ENCODE measurements at places on chromosomes 12 and 14. TPM values are rescaled to one million over a fixed set of nuclear protein-coding genes. Genes with fewer than 3 reads are reported as not detected.
A peak's percentile ranks its signal among the peaks of the same experiment; 100 is the strongest.

- no peaks in the 10 kb centered on the region for H3K4me1 ChIP-seq
- no peaks in the 10 kb centered on the region for H3K27me3 ChIP-seq
- no peak for DNase-seq
- no peak overlapping the region for H3K27ac ChIP-seq
- H3K4me3 ChIP-seq: no peak overlapping the region
- no peaks in the 10 kb centered on the region for H3K36me3 ChIP-seq
Observed at GRCh38 chr12:114764510-114764909, 80.5 kb upstream of the TBX3 start.

DNA sequence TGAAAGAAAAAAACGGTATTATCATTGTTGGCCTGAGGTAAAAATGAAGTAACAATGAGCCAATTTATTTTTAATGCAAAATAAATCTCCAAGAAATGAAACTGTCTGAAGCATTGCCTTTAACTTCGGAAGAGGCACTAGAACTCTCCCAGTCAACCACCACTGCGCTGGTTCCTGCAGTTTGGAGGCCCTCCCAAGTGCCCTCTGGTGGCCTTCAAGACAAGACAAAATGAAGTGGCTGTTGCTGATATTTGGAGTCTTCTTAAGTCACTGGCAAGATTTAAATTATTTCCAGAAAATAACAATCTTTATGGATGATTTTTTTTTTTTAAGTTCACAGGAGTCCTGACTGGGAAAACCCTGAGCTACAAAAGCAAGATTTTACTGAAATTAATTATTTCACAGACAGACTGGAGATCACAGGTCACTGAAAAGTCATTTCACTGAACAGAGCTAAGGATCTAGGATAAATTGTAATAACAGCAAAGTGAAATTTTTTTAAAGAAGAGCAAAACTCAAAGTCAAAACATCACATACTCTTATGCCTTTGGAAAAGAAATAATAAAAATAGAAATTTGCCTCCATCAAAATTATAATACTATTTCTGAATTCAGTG, 58.2 kb downstream of the DICER1 start:
- DNase-seq: peak; percentile 46
- H3K27me3 ChIP-seq: no peaks in the 10 kb centered on the region
- H3K4me3 ChIP-seq: no peak overlapping the region
- peaks cover 12% of the 10 kb centered on the region for H3K4me1 ChIP-seq
- no peak overlapping the region for H3K27ac ChIP-seq

- no peak overlapping the region for H3K27ac ChIP-seq
- DNase-seq: no peak
- H3K27me3 ChIP-seq: no peaks in the 10 kb centered on the region
- H3K4me3 ChIP-seq: no peak overlapping the region
- H3K4me1 ChIP-seq: peaks cover 4% of the 10 kb centered on the region
Observed at GRCh38 chr12:124520907-124521306, 46.5 kb downstream of the NCOR2 start.

- no peak overlapping the region for H3K27ac ChIP-seq
- H3K4me3 ChIP-seq: no peak overlapping the region
- H3K4me1 ChIP-seq: peaks cover 4% of the 10 kb centered on the region
- peak; percentile 39 for DNase-seq
- peaks cover 3% of the 10 kb centered on the region for H3K27me3 ChIP-seq
Observed at GRCh38 chr14:35818346-35819115, 7.6 kb upstream of the BRMS1L start.

DNA sequence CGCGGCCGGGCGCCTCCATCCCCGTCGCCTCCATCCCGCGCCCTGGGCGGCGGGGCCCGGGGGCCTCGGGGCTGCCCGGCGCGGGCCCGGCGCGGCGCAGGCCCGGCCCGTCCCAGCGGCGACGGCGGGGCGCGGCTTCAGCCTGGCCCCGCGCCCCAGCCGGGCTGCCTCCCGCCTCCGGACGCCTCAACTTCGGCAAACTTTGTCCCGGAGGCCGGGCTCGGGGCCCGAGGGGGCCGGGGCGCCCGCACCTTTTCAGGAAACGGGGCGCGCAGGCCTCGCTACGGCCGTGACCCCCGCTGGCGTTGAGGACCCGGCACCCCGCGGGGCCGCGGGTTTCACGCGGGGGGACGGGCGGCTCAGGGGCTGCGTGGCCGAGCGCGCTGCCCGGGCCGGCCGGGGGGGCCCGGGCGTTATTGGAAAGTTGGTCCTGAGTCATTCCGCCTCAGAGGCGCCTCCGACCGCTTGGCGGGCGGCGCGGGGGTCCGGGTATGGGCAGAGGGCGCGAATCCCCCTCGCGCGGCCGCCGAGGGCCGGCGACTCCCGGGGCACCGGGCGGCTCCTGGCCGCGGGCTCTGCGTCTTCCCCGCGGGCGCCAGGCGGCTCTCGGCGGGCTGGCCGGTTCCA, 575 bp downstream of the TRAF3 start:
- DNase-seq: peak; percentile 22
- H3K27ac ChIP-seq: peak overlapping the region; percentile 86
- peaks cover 58% of the 10 kb centered on the region for H3K4me1 ChIP-seq
- H3K36me3 ChIP-seq: peaks cover 17% of the 10 kb centered on the region
- no peaks in the 10 kb centered on the region for H3K27me3 ChIP-seq

DNA sequence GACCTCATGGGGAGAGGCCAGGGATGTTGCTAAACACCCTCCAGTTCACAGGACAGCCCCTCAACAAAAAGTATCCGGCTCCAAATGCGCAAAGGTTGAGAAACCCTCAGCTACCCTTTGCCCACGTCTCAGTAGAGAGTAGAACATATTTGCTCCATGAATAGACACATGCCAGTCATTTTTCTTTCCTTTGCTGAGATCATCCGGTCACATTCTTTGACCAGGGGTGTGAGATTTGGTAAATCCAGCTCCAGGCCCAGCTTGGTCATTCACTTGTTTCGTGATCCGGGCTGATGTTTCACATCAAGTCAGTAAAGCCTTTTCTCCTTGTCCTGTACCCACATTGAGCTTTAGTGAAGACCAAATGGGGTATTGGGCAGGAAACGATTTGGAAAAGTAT, 83.6 kb upstream of the LHX5 start:
- H3K36me3 ChIP-seq: no peaks in the 10 kb centered on the region
- DNase-seq: no peak
- H3K4me3 ChIP-seq: no peak overlapping the region
- no peaks in the 10 kb centered on the region for H3K4me1 ChIP-seq
- no peaks in the 10 kb centered on the region for H3K27me3 ChIP-seq

DNA sequence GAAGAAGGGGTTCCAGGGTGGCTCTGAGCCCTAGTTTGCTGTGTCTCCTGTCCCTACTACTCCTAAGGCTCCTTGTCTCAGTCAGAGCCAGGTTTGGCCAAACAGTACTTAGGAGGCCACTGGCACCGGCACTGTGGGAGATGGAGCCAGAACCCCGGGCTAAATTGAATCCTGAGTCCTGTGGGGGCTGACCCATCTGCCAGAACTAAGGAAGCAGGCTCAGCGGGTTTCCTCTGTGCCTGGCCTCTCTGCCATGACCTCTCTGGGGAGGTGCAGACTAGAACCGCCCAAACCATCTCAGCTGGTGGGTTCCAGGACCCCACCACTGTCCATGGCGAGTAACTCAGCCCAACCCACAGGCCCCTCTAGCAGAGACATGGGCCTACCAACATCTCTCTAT, 5.5 kb downstream of the ACTN1 start:
- no peak overlapping the region for H3K27ac ChIP-seq
- no peak for DNase-seq
- H3K4me3 ChIP-seq: no peak overlapping the region
- H3K27me3 ChIP-seq: no peaks in the 10 kb centered on the region
- peaks cover 68% of the 10 kb centered on the region for H3K4me1 ChIP-seq
- peaks cover 52% of the 10 kb centered on the region for H3K36me3 ChIP-seq

DNA sequence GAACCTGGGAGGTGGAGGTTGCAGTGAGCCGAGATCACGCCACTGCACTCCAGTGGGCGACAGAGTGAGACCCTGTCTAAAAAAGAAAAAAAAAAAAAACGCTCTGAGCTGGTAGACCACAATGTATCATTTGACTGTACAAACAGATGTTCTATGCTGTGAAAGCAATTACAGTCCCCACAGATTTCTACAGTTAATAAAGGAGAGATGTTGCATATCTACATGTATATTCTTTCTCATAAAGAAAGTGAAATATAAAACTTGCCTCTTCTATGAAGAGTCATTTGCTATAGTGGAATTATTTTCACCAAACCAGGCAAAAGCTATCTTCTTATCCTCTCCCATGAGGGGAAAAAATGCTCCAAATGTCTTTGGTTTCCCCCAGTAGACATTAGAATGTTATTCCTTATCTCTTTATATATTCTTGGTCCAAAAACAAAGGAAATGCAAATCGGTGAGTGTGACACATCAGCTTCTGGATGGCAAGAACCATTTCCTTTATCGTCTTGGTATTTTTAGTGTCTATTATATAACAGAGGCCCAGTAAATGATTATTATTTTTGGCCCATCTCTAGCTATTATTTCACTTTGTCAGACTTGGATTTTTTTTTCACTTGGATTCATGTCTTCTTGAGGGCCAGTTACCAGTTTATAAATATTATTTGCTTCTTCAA, 230.4 kb downstream of the SSPN start:
- peaks cover 9% of the 10 kb centered on the region for H3K4me1 ChIP-seq
- H3K27ac ChIP-seq: no peak overlapping the region
- peaks cover 8% of the 10 kb centered on the region for H3K36me3 ChIP-seq
- H3K4me3 ChIP-seq: no peak overlapping the region

DNA sequence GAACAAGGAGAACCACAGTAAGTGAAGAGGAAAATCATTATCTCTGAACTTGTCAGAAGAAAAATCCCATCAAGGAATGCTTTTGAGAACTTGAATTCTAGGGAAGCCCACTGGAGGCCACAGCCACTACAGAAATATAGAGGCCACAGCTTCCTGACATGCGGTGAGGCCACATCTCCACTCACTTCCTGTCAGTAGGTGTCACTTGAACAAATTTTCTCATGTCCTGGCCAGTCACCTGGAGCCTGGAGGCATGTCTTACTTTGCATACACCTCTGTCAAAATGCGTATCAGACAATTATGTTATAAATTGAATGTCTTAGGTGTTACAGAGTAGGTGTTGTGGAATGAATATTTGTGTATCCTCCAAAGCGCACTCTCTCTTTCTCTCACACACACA, 370.3 kb downstream of the DAD1 start:
- H3K4me1 ChIP-seq: peaks cover 16% of the 10 kb centered on the region
- H3K27me3 ChIP-seq: no peaks in the 10 kb centered on the region
- no peaks in the 10 kb centered on the region for H3K36me3 ChIP-seq
- no peak overlapping the region for H3K27ac ChIP-seq

DNA sequence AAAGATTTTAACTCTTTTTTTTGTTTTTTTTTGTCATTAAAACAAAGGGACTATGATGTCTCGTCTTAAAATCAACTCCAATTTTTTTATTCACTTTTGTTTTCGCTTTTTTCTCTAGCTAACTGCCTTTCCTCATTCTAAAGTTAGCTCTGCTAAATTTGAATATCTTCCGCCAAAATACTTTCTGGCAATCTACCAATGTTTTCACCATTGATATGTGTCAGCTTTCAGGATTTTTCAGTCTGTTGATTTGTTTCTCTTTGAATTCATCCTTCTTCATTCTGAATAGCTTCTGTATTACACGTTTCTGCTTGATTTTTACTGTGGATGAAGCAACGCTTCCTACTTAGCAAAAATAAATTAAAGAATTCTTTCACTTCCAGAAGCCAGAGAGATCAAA, 38.7 kb upstream of the NOVA1 start:
- H3K27me3 ChIP-seq: no peaks in the 10 kb centered on the region
- no peak overlapping the region for H3K4me3 ChIP-seq
- no peak overlapping the region for H3K27ac ChIP-seq
- DNase-seq: no peak
- H3K4me1 ChIP-seq: no peaks in the 10 kb centered on the region

DNA sequence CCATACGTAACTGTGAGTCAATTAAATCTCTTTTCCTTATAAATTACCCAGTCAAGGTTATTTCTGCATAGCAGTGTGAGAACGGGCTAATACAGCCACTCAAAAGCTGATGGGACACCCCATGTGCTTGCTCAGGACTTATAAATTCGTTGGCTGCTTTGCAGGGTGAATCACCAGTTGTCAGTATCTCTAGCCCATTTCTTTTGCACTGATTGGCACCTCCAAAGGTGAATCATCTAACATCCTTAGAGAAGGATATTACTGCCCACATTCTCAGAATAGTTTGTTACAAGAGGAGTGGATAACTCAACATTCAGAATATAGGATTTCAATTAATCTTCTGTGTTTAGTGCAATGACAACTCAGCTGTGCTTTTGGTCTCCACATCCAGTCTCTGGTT, 601.5 kb downstream of the KCNH5 start:
- no peak overlapping the region for H3K4me3 ChIP-seq
- no peaks in the 10 kb centered on the region for H3K27me3 ChIP-seq
- H3K36me3 ChIP-seq: no peaks in the 10 kb centered on the region
- DNase-seq: no peak
- H3K27ac ChIP-seq: no peak overlapping the region

DNA sequence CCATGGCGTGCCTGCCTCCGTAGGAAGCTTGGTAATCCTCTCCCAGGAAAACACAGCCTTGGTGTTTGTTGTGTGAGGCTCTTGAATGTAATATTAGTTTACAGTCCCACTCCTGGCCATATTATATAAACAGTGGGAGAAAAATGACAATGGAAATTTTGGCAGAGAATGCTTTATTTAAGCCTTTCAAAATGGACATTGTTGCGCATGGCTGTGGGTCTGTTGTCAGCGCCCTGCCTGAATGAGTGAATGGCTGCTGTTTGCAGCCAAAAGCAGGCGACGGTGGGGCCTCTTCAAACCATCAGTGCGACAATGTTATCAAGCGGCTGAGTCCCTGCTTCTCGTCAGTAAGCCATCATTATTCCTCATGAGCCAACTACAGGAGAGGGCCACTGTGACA, 201.8 kb upstream of the RMST start:
- H3K27me3 ChIP-seq: no peaks in the 10 kb centered on the region
- DNase-seq: no peak
- no peak overlapping the region for H3K27ac ChIP-seq
- H3K4me1 ChIP-seq: no peaks in the 10 kb centered on the region
- H3K4me3 ChIP-seq: no peak overlapping the region
- H3K36me3 ChIP-seq: no peaks in the 10 kb centered on the region

GRCh38 chr14:89697281-89698060, 257.1 kb downstream of the EFCAB11 start:
- DNase-seq: no peak
- no peaks in the 10 kb centered on the region for H3K27me3 ChIP-seq
- H3K27ac ChIP-seq: no peak overlapping the region
- no peak overlapping the region for H3K4me3 ChIP-seq

DNA sequence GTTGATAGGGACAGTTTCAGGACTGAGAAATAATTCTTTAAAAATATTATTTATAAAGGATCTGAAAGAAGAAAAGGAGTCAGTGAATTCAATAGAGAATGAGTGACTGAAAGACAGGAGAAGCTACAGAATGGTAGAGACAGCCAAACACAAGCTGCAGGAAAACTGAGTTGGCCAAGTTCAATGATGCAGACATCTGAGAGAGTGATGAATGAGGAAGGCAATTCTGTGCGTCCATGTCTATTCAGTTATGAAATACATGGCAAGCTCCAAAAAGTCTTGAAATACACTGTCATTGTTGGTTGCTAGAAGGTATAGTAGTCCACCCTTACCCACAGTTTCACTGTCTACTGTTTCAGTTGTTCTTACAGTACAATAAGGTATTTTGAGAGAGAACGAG, 6.8 kb downstream of the LRRC74A start:
- no peak overlapping the region for H3K4me3 ChIP-seq
- H3K36me3 ChIP-seq: no peaks in the 10 kb centered on the region
- peaks cover 5% of the 10 kb centered on the region for H3K27me3 ChIP-seq
- no peak overlapping the region for H3K27ac ChIP-seq

CCDC38 gene
- not detected for total RNA-seq

OTOGL gene
- not detected for total RNA-seq

LHX5 gene
- total RNA-seq: not detected

SRRM4 gene
- total RNA-seq: not detected

NPAS3 gene
- total RNA-seq: not detected

TAS2R50 gene
- 0.60 TPM for total RNA-seq
